ENCODE measurements at places on chromosomes 2 and 18.

- no peak for DNase-seq
Measured at GRCh38 chr2:43464590-43464989, 131.2 kb downstream of the THADA start.

DNA sequence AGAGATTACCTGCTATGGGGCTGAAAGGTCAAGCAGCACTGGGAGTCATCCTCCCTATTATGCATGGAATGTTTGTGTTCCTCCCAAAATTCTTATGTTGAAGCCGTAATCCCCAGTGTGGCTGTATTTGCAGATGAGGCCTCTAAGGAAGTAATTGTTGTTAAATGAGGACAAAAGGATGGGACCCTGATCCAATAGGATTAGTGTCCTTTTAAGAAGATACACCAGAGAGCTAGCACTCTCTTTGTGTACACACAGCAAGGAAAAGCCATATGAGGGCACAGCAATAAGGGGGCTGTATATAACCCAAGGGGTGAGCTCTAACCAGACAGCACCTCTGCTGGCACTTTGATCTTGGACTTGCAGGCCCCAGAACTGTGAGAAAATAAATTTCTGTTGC is 18.3 kb downstream of the STAM2 start:
- DNase-seq: no peak

- DNase-seq: no peak
Measured at GRCh38 chr18:58178511-58178910, 134.5 kb downstream of the NEDD4L start.

DNA sequence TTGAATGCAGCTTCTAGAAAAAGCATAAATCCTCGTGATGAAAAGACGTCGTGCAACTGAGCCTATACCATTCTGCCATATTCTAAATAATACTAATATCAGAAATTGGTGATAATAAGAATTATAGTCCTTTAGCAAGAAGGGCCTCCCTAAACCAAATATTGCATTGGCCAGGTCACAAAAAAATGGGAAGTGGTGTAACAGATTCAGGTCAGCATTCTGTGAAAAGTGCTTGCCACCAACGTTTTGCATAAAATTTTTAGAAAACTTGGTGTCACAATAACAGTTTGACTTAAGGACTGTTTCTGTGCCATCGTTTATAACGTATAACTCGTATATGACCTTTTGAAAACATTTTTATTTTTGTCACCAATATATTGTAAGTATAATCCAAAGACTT is 603.6 kb downstream of the CPS1 start:
- no peak for DNase-seq

DNA sequence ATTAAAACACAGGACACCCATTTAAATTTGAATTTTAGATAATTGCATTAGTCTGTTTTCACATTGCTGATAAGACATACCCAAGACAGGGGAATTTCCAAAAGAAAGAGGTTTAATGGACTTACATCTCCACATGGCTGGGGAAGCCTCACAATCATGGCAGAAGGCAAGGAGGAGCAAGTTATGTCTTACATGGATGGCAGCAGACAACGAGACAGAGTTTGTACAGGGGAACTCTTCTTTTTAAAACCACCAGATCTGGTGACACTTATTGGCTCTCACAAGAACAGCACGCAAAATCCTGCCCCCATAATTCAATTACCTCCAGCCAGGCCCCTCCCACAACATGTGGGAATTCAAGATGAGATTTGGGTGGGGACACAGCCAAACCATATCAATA is 79.8 kb upstream of the SMAD2 start:
- DNase-seq: no peak

- DNase-seq: no peak
Measured at GRCh38 chr2:23705771-23706612, 220.9 kb downstream of the ATAD2B start.

DNA sequence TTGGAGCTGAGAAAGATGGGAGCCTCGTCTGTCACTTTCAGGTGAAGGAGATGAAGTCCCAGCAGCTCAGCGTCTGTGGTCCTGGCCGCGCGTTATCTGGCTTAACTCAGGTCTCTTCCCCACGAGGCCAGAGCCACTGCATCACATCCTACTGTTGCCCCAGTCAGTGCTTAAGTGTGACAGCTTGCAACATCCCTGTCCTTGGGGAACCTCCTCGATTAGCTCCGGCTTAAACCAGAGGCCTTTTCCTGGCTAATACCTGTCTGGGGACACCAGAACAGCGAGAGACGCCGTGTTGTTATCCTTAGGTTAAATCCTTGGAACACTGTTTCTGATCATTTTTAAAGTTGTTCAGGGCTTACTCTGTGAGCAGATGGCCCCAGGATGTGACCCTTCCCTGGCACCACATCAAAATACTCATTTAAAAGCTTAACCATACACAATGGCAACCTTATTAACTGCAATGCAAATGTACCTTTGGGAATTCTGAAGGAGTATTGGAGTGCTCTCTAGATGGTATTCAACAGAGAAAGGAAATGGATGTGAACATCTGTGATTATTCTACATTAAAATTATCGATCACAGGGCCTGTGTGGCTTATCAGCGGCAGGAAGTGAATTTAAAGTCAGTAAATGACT is 61.2 kb upstream of the SPP2 start:
- no peak for DNase-seq

DNA sequence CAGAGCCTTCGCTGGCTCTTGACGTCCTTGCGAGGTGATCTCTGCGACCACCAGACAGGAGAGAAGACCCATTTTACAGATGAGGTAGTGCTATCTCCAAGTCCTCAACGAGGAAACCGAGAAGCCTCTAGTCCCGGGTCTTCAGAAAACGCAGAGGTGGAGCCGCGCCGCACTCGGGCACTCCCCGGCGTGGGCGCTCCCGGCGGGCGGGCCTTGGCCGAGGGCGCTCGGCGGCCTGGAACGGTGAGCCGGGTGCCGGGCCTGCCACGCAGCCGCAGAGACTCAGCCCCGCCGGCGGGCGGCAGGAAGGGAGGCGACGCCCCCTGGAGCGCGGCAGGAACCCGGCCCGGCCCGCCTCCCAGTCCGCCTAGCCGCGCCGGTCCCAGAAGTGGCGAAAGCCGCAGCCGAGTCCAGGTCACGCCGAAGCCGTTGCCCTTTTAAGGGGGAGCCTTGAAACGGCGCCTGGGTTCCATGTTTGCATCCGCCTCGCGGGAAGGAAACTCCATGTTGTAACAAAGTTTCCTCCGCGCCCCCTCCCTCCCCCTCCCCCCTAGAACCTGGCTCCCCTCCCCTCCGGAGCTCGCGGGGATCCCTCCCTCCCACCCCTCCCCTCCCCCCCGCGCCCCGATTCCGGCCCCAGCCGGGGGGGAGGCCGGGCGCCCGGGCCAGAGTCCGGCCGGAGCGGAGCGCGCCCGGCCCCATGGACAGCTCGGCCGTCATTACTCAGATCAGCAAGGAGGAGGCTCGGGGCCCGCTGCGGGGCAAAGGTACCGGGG is at the start of gene CTDSP1:
Gene CTDSP1, plus strand, starts transcription at position 478 of the 776 bp plus-strand sequence. Its CDS starts 223 bp downstream, at position 701.
- peak; percentile 84 for DNase-seq

DNA sequence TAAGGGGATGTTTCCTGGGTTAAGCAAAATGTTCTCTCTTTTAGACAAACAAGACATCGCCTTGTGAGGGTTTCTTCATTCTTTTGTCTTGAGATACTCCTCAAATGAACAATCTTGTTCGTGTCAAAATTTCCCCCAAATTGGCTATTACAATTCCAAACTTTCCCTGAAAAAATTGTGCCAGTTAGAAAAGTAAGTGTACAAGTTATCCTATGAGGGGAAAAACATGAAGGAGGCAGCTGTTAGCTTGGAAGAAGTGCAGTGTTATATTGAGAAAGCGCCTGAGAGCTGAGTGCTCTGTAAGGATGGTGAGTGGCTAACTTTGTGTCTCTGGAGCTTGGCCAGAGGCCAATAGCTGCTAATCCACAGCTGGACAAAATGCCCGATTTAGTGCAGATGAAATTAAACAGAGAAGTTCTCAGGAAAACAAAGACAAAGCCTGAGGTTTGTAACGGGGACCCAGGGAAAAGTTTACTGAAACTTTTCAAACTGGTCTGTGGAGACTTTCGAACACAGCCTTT is 14.1 kb upstream of the PLEKHH2 start:
- DNase-seq: no peak

- DNase-seq: no peak
Measured at GRCh38 chr2:128198656-128199055, 107.7 kb downstream of the UGGT1 start.

DNA sequence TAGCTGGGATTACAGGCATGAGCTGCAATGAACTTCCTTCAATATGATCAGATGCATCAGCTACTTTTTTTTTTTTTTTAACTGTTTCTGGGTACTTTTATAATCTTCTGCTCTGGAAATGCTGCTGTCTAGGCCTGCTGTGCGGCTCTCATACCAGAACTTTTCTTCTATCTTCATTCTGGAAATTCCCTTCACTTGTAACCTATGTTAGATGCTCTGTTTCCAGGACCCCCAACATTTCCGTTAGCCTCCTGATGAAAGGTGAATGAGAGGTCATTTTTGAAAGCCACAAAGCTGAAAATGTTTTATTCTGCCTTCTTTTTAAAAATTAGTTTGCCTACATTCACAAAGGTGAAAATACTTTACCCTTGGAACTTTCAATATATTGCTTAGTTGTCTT is 8.6 kb downstream of the AGFG1 start:
- no peak for DNase-seq

- no peak for DNase-seq
Measured at GRCh38 chr2:85799215-85799956, 45.6 kb downstream of the ATOH8 start.

GRCh38 chr18:63312737-63313395 is 6.7 kb downstream of the BCL2 start:
- no peak for DNase-seq

DNA sequence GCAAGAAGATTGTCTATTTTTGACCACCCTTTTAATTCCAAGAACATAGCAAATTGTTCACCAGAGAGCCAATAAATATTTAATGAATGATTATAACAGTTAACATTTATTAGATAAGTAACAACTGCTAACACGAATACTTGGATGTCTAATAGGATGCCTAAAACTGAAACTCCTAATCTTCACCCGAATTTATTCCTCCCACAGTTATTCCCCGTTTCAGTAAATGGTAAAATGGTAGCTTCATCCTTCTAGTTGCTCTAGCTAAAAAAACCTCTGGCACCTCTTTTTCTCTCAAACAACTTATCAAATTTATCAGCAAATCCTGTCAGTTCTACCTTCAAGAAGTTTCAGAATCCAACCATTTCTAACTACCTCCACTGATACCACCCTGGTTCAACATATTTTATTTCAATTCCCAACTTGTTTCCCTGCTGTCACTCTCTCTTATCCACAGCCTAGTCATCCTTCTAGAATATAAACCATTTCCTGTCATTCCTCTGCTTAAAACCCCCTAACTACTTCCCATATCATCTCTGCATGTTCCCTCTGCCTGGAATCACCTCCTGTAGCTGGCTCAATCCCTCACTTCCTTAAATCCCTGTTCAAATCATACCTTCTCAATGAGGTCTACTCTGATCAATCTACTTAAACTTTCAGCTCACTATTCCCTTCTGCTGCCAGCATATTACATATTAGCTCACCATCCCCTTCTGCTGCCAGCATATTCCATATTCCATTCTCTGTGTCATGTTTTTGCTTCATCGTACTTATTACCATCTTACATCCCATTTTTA is 93.8 kb downstream of the ROCK2 start:
- DNase-seq: no peak

DNA sequence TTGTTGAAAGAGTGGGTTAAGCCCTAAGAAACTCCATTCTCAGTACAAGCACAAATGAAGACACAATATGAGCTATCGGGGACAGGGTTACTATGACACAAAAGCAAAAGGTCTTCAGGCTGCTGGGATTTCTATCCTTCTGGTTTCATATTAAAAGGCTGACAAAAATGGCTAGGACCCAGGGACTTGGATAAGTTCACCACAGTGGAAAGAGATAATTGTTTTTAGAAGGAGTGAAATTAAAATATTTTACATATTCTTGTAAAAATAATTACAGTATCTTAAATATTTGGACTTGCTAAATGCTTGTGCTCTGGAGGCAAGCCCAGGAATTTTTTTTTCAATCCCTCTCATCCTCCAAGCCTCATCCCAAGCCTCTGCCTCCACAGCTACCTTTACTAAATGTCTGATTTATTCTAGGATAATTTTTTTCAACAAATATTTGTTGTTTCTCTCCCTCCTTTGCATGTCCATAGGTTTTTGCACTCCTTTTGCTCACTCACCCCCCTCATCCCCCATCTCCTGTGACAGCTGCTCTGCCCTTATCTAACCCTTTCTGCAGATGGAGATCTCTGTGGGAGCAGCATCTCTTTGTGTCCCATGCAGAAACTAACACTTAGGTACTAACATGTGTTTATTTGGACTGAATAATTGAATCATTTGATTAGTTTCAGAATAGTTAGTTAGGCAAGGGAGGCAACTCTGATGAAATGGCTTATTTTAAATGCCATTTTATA is 47.8 kb upstream of the NABP1 start:
- DNase-seq: no peak

DNA sequence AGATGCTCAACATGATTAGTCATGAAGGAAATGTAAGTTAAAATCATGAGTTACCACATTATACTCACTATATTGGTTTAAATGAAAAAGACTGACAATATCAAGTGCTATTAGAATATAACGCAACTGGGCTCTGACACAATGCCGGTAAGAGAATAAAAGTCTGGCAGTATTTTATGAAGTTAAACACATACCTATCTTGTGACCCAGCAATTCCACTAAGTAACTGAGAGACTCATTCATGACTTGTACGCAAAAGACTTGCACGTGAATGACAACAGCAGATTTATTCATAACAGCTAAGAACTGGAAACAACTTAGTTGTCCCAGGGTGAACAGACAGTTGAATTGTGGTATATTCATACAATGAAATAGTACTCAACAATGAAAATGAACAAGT is 342.1 kb downstream of the SLC4A3 start:
- DNase-seq: no peak

DNA sequence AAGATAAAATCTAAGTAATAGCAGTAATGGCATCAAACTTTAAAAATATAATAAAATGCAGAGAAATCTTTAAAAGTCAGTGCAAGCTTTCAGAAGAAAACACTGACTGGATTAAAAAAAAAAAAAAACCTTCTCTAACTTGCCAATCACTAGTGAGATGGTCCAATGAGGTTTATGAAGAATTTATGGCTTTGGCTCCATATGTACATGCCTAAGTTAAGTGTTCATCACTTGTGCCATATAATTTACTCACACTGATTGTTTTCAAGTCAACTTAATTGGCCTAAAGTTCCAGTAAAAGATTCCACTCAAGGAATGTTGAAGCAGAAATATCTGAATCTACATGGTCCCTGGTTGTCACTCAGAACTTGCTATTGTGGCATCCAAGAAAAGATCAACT is 40.7 kb upstream of the RAB27B start:
- DNase-seq: no peak

GRCh38 chr18:69217196-69218000 is 183.3 kb upstream of the DOK6 start:
- no peak for DNase-seq
